Airway epithelial cell (primary cell): ENCODE measurements at places on chromosomes 7 and 10. TPM values are rescaled to one million over a fixed set of nuclear protein-coding genes. Genes with fewer than 3 reads are reported as not detected.

Gene AKR1C8
- total RNA-seq: not detected in 2 replicates

Gene LAMB4
- total RNA-seq: 0.07 and 0.09 TPM in 2 replicates

Gene CELF2
- total RNA-seq: 2.0 and 6.1 TPM in 2 replicates

Gene KIAA1217
- total RNA-seq: 24.7 and 35.1 TPM in 2 replicates

Gene LIPF
- not detected in 2 replicates for total RNA-seq

Gene ODAD2
- total RNA-seq: not detected in 2 replicates
